Lower leg skin (tissue), 4 donors: ENCODE measurements at places on chromosomes 6 and 20. TPM values are rescaled to one million over a fixed set of nuclear protein-coding genes. Genes with fewer than 3 reads are reported as not detected.

The NKAPL gene
- total RNA-seq, result 0.75 TPM

DNA sequence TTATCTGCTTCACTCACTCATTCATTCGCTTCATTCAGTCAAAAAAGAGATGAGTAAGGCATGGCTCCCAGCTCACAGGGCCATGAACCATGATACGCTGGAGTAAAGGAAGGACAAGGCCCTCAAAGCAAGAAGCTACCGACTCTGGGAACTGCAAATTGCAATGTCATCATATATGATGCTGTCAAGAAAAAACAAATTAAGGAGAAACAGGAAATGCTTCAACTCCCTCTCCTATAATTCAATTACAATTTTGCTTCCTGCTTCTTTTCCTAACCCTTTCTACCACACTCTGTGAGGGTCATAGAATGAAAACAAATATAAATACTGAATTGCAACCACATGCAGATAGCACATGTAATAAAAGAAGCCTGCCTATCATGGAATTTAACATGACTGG is 725.7 kb upstream of the FLRT3 start:
- no peak for DNase-seq

DNA sequence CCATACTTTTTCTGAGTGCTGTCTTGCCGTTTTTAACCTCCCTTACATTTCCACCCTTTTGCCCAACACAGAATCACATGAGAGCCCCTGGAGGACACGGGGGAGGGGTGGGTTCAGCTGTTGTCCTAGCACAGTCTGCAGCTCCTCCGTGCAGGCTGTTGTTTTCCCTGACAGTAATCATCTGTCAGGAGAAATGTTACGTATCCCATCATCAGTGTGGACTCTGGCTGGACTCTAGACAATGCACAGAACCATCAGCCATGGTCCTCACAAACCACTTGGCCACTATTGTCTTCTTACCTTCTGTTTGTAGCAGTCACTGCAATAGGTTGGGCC is 92.1 kb downstream of the RIN2 start:
- no peak for DNase-seq

DNA sequence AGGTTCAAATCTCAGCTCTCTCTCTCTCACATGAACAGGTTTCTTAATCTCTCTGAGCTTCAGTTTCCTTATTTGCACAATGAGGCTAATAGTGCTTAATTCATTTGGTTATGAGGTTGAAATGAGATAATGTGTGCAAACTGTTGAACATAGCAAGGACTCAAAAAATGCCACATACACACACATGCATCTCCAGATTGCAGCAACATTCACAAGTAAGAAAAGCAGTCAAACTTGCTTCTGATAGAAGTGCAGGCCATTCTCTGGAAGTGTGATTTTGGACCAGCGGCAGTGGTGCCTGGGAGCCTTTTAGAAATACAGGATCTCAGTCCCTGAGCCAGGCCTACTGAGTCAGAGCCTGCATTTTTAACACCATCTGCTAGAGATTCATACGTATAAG is 25.7 kb downstream of the GSTA4 start:
- no peak for DNase-seq

- DNase-seq, result no peak
Observed at GRCh38 chr6:142845143-142845571, 99.8 kb downstream of the HIVEP2 start.

DNA sequence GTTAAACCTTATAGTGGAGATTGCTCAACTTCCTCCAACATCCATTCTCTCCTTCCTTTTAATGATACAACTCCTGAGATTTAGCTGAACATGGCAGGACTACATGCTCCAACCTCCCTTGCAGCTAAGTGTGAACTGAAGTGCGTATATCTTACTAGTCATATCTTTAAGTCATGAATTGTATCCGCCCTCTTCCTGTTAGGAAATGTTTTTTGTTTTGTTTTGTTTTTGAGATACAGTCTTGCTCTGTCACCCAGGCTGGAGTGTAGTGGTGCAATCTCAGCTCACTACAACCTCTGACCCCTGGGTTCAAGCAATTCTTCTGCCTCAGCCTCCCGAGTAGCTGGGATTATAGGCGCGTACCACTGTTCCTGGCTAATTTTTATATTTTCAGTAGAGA is 8.8 kb upstream of the OSTM1 start:
- DNase-seq, result no peak

The PHIP gene
- total RNA-seq, result 22.3 TPM

DNA sequence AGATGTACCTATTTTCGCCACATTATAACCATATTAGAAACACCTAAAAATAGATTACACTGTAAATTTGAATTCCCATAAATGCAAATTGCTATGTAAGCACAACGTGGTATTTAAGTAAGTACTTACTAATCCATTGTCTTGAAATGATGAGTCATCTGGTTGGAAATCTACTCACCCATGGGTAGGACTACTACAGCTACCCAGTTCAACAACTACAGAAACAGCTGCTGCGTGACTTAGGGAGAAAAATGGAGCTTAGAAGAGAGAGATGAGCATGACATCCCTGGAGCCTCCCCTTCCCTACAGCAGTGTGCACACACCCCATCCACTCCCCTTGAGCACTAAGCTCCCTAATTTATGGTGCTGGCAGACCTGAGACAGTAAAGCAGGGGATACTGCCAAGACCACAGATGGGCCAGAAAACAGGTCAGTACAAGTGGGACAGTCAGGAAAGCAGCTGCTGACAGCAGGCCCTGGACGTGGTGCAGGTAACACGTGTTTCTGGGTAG is 26.9 kb downstream of the RRAGD start:
- DNase-seq, result no peak

The SRSF12 gene
- not detected for total RNA-seq

The RTN4IP1 gene
- total RNA-seq, result 2.4 TPM

The CNR1 gene
- 6.6 TPM for total RNA-seq

DNA sequence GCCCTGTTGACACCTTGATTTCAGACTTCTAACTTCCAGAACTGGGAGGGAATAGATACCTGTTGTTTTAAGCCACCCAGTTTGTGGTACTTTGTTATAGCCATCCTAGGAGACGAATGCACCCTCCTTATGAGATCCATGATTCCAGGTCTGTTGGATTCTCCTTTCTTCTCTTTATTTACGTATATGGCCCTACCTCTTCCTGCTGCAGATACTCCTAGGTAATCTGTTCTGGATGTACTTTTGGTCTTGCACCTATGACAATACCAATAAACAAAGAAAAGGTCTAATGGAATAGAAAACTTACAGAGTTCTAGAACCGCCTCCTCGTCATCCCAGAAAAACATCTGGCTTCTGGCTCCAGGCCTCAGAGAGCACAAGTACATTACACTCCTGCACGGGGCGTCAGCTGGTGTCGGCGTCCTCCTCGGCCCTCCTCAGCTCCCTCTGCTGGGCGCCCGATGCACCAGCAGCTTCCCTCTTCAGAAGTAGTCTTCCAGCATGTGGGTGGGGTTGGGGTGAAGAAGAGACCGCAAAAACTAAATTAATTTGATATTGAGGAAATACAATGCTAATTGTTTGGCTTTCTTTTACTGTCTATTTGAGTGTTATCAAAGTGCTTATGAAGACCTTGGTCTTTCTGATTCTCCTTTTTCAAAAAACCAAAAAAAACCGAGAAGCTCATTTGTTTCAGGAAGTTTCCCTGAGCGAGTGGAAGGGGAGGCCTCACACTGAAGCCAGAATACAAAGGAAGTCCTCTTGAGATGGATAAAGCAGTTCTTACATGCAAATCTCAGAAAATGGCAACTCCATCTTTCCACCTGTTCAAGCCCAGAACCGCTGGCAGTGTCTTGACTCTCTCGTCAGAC is 9.7 kb upstream of the ATXN1 start:
- DNase-seq, result peak; percentile 80

The PSORS1C1 gene
- 5.5 TPM for total RNA-seq

DNA sequence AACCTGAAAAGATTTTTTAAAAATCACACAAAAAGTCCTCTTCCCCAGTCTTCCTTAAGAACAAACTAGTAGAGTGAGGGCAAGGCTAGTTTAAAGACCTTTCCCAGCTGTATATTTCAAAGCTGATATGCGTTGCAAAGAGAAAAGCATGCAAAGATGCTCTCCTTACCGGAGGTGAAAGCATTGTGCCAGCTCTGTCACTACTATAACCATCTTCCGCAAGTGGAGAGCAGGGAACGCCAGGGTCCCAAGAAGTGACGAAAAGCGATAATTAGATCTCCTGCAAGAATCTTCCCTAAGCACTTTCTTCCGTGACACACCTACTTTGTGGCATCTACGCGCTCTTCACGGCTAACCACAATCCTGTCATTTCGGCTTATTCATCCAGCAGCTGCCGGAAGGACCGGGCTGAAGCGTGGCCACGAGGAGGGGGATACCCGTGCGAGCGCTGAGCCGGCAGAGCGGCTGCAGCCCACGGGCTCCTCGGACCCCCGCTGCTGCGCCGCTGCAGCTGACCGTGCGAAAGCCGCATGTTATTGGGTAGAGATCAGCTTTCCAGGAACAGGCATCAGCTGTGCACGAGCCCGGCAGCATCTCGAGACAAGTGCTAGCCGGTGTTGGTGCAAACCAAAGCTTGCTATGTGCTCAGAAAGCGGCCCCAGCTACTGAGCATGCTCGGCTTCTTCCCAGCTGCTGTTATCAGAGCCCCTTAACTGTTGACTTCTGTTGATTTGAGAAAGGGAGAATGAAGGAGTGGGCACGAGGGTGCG is 57.2 kb upstream of the ARHGAP18 start:
- DNase-seq, result no peak

DNA sequence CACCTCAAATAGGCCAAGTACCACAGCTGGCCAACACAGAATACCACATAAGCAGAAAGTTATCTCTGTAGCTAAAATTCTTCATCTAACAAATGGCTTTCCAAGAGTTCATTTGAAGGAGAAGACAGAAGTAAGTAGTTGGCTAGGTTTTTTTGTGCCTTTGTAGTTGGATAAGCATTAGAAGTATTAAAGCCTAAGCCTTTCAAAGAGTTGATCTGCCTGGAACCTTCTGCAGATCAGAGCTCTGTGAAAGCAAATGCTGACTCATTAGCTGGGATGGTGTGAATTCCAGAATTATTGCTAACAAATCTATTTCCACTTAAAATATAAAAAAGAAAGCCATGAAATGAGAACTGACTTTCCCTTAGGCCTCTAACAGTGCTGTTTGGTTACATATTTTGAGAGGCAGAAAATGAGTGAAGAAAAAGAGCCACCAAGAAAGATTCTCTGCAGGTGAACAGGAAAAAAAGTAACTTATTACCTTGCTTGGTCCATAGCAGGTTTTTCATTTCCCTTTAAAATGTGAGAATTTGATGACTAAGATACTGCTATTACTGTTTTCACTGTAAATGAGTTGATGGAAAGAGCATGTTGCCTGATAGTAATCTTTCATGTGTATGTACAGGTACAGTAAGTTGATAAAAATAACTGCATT is 763.2 kb upstream of the FLRT3 start:
- DNase-seq, result no peak

- no peak for DNase-seq
Observed at GRCh38 chr6:69026243-69026642, 391.2 kb downstream of the ADGRB3 start.

The FOXS1 gene
- total RNA-seq, result not detected

The GATA5 gene
- 2.4 TPM for total RNA-seq

The HLA-DRB5 gene
- total RNA-seq, result 4.1 TPM

DNA sequence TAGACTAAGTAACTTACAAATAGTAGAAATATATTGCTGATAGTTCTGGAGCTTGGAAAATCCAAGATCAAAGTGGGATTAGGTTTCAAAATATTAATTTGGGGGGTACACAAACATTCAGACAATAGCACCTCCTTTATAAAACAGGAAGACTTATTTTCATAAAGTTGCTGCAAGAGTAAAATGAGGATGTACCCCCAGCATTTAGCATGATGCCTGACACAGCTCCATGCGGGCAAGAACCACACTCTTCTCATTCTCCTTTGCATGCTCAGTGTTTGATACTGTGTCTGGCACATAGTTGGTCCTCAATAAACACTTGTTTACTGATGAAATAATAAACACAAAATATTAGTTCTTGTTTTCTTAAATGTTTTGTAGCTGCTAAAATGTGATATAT is 332.9 kb downstream of the TFAP2A start:
- DNase-seq, result no peak

The POPDC3 gene
- not detected for total RNA-seq

The SYNE1 gene
- 118 TPM for total RNA-seq

GRCh38 chr6:111679126-111679858 is 73.6 kb upstream of the TRAF3IP2 start:
- DNase-seq, result no peak

GRCh38 chr6:21098744-21099143 is 494.8 kb upstream of the SOX4 start:
- DNase-seq, result no peak

The SF3B5 gene
- 97.7 TPM for total RNA-seq

DNA sequence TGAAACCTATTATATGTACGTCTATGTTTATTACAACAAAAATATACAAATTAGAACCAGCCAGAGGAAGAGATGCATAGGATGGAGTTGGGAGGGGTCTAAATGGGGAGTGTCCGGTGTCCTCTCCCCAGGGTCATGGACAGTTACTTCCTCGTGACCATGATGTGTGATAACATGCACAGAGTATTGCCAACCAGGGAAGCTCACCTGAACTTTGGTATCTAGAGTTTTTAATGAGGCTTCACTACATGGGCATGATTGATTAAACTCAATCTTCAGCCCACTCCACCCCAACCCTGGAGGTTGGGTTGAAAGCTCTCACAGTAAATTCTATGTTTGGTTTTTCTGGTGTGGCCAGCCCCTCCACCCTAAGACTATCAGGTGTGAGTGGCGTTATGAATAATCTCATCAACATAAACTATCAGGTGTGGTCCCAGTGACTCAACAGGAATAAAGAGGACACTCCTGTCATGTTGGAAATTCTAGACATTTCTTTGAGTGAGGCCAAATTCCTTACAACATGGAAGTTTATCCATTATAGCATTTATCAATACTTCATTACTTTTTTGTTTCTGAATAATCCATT is 36.4 kb upstream of the FKBP1A start:
- DNase-seq, result no peak

DNA sequence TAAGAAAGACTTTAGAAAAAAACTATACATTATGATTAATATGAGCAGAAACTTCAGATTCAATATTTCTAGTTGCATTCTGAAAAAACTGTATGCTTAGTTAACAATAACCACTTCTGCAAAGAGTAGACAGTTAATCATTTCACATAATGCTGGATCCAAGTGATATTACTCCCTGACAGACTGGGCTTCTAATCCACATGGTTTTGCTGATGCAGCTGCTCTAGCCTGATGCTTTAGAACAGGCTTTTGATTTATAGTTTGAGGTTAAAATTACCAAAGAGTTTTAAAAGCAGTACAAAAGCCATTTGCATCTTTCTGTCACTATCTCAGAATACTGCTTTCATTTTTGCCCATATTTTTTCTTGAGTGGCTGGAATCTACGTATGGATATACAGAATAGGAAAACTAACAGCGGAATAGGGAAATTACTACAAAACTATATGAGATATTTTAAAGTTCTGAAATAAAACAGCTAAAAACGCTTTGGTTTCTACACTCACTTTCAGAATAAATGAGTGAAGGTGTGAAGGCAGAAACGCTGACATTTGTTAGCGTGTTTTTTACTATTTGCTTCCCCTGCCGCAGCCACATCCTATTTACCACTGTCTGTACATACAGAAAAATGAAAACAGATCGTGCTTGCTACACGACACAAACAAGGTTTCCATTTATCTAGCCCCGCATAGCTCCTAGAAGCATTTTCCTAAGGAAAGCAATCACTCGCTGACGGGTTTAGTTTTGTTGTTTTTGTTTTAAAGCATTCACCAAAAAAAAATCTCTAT is 61.7 kb downstream of the METTL24 start:
- DNase-seq, result no peak

The EBF4 gene
- 9.0 TPM for total RNA-seq

The MCHR2 gene
- total RNA-seq, result not detected
